Kidney epithelial cell (primary cell): ENCODE measurements at places on chromosomes 7 and 10. TPM values are rescaled to one million over a fixed set of nuclear protein-coding genes. Genes with fewer than 3 reads are reported as not detected.
A peak's percentile ranks its signal among the peaks of the same experiment; 100 is the strongest.

- DNase-seq = no peak
These were observed 234.4 kb downstream of the GLI3 start for GRCh38 chr7:42002654-42003053.

The HOXA9 gene
- total RNA-seq = 46.5 and 53.7 TPM in 2 replicates

GRCh38 chr10:69515699-69516259 is 57.4 kb downstream of the NEUROG3 start:
- peak; percentile 16 for DNase-seq

DNA sequence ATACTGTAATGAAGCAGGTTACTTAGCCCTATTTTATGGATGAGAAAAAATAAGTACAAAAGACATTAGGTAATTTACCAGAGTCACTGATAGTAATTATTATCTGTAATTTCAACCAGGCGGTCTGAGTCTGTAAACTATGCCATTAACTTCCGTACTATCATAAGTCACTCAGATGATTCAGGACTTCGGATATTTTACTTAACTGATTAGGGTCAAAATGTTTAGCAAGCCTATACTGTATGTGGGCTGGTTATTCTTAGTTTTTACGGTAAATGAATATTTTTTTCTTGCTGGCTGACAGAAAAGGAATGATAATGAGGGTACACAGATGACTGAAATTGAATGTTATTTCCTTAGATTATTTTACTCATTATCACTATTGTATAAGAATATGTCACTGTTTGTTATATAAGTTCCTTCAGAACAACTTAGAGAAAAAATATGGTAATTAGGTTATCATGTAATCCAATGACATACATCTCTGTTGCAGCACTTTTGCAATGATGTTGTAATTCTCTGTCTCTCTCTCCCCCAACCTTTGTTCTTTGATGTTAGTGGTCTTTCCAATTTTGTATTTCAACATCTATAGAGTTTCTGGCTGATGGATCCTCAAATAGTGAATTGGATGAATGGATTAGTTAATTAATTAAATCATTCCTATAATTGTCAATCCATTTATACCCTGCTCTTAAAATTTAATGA is 165.6 kb downstream of the ZEB1 start:
- DNase-seq = no peak

GRCh38 chr7:14065286-14065685 is 75.8 kb upstream of the ETV1 start:
- no peak for DNase-seq

DNA sequence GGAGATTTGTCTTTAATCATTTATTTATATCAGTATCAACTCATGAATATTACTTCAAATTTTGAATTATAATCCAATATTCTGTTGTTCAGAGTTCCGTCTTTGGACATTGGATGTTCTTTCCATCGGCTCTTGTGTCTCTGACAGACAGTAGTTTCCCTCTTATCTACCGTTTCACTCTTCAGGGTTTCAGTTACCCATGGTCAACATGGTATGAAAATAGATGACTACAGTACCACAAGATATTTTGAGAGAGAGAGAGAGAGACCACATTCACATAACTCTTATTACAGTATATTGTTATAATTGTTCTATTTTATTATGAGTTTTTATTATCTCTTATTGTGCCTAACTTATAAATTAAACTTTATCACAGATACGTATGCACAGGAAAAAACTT is 6.8 kb downstream of the SHTN1 start:
- DNase-seq = no peak

DNA sequence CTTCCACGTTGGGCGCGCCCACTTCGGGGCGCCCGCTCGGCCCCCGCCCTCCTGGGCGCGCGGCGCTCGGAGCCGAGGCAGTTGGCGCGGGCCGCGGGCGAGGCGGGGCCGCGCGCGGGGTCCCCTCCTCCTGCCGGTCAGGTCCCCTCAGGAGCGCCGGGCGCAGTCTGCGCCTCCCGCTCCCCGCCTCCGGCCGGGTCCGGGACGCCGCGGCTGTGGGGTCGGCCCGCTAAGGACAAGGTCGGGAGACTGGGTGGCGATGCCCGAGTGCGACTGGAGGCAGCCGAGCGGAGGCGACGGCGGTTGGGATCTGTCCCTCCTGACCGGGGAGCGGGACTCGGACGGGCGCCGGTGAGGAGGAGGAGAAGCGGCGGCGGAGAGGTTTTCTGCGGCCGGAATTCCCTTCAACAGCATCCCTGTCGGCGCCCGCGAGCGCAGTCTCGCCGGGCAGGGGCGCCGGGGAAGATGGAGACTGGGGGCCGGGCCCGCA is at the start of gene ATRNL1:
ATRNL1 (plus strand) TSS at position 80 of the 490 bp plus-strand sequence; CDS start at position 466, 386 bp downstream.
- no peak for DNase-seq

The ADK gene
- total RNA-seq = 35.5 and 43.6 TPM in 2 replicates

GRCh38 chr10:6201516-6201975 is 1.2 kb upstream of the PFKFB3 start:
- no peak for DNase-seq
